ENCODE measurements at places on chromosomes 1 and 21.

GRCh38 chr21:36478941-36479340, 981 bp downstream of the CLDN14 start:
- DNase-seq, result no peak

DNA sequence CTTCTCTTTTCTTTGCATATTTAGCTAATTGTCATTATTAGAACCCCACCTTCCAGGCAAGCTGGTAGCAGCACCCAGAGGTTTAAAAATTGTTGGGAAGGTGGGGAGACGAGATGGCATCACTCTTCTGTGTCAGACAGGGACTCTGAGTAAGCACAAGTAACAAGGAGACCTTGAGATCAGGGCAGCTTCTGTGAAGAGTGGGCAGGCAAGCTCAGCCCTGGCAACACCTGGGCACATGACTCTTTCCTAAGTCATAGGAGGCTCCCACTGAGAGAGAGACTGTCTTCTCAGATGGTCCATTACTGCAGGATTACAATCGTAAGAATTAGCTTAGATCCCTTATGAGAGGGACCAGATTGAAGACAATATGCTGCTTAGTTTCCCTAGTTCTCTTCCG, 183.5 kb downstream of the BRINP2 start:
- no peak for DNase-seq

DNA sequence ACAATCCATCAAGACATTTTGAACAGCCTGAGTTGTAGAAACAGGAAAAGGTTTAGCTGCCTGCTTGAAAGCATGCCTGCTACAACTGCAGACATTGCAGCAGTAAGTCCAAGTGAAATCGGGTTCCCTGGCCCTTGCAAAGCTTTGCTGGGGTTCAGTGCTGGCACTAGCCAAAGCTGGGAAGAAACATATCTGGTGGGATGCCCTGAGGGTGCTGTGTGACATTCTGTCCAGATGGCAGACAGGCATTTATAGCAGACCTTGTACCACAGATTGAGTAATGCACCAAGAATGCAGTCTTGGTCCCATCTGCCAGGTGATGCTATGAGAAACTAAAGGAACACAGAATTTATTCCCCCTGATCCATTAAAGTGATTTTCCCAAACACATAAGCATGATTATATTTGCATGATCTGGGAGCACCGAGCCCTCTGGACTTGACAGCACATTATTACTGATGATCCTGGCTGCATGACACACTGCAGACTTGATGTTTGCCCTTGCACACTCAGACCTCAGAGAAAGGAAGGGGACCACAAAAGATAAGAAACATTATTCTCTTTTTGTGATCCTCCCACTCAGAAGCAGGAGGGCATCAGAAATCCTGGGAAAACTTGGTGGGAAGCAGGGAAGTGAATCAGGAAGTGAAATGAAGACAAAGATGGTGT, 223.7 kb upstream of the FAM78B start:
- no peak for DNase-seq

- no peak for DNase-seq
Measured at GRCh38 chr1:2201062-2201461, 6.5 kb upstream of the FAAP20 start.

GRCh38 chr1:68293609-68294366, 61.5 kb upstream of the WLS start:
- DNase-seq, result no peak

GRCh38 chr1:160997323-160998038, 23.5 kb downstream of the F11R start:
- no peak for DNase-seq

DNA sequence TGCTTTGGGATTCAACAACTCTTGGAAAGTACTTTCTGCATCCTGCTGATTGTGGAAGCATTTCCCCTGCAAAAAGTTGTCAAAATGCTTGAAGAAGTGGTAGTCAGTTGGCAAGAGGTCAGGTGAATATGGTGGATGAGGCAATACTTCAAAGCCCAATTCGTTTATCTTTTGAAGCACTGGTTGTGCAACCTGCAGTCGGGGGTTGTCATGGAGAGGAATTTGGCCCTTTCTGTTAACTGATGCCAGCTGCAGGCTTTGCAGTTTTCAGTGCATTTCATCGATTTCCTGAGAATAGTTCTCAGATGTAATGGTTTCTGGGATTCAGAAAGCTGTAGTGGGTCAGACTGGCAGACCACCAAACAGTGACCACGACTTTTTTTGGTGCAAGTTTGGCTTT, 47.6 kb upstream of the GJA5 start:
- no peak for DNase-seq

- DNase-seq, result no peak
Measured at GRCh38 chr1:150808846-150809245, 786 bp upstream of the CTSK start.

DNA sequence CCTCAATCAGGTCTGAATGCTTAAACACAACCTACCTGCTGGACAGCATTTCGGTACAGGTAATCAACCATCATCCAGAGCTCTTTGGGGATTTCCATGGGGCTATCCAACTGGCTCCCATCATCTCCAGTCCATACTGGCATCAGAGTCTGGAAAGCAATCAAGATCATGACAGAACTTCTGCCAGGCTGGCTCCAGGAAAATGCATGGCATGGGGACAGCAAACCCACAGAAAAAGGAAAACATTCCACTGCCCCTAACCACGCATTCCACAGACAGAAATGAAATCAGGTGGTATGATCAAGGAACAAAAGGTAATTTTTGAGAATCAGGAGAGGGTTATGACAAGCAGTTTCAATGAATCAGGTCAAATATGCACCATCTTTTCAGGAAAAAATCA, 9.1 kb upstream of the MTF1 start:
- no peak for DNase-seq

GRCh38 chr1:22709227-22709626, 1.4 kb upstream of the EPHB2 start:
- no peak for DNase-seq

DNA sequence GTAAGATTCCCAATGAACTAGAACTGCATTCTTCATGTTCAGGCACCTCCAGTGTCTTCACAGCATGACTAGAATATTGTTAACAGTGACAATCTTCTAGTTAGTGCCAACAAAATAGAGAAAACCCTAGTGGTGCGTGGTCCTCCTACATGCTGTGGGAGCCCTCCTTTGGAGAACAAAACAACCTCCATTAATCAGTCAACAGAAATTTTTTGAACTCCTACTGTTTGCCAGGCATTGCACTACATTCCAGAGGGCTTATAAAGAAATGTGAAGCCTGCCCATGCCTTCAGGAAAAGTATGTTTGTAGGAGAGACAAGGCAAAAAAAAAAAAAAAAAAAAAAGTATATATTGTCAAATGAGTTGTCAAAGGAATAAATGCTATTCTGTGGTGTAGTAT, 252.7 kb downstream of the LRRC40 start:
- no peak for DNase-seq

DNA sequence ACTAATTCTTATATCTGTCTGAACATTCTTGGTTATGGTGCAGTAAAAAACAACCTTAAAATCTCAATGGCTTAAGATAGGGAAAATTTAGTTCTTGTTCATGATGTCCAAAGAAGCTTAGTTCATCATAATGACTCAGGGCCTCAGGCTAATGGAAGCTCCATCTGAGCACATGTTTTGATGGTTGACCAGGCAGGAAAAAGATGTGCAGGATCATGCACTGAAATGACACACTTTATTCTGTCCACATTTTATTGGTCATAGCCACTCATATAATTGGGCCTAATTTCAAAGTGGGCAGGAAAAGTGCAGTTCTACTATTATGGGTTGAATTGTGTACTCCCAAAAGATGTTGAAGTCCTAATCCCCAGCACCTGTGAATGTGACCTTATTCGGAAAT, 198.2 kb downstream of the CENPF start:
- DNase-seq, result no peak

- no peak for DNase-seq
Measured at GRCh38 chr1:209648346-209648745, 3.9 kb downstream of the LAMB3 start.

- DNase-seq, result no peak
Measured at GRCh38 chr1:216907100-216907499, 183.9 kb upstream of the ESRRG start.

- no peak for DNase-seq
Measured at GRCh38 chr1:97271916-97272788, 550.6 kb downstream of the PTBP2 start.

- DNase-seq, result no peak
Measured at GRCh38 chr1:38690790-38691449, 168.7 kb downstream of the RRAGC start.

- DNase-seq, result no peak
Measured at GRCh38 chr1:6419804-6420453, at the start of gene HES2. Gene HES2 (minus strand): TSS chr1:6419919. CDS start chr1:6419820, 99 bp downstream.

GRCh38 chr1:5296557-5297179, 642.3 kb downstream of the AJAP1 start:
- DNase-seq, result no peak

DNA sequence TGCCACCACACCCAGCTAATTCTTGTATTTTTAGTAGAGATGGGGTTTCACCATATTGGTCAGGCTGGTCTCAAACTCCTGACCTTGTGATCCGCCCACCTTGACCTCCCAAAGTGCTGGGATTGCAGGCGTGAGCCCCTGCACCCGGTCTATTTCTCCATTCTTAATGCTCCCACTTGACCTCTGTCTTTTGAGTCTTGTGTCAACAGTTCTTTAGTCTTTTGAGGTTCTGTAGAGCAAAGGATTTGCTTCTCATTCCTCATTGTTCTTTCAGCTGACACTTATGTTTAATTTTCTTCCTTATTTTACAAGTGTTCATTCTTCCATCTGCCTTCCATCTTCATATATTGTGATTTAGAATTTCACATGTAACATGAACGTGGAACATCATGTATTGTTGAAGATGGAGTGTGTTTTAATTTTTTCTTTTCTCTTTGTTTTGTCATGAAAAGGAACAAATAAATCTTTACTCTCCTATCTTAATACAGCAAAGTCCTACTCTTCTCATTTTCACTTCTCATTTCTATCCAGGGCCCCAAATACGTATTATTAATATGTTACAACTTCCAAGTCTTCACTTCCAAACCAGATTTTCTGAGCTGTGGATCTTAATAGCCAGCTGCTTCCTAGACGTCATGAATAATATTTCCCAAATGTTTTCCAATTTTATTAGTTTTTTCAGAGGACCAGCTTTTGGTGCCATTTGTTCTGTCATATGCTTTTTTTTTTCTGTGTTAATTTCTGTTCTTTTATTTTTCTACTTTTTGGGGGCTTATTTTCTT, 16.9 kb downstream of the MTF2 start:
- DNase-seq, result no peak

DNA sequence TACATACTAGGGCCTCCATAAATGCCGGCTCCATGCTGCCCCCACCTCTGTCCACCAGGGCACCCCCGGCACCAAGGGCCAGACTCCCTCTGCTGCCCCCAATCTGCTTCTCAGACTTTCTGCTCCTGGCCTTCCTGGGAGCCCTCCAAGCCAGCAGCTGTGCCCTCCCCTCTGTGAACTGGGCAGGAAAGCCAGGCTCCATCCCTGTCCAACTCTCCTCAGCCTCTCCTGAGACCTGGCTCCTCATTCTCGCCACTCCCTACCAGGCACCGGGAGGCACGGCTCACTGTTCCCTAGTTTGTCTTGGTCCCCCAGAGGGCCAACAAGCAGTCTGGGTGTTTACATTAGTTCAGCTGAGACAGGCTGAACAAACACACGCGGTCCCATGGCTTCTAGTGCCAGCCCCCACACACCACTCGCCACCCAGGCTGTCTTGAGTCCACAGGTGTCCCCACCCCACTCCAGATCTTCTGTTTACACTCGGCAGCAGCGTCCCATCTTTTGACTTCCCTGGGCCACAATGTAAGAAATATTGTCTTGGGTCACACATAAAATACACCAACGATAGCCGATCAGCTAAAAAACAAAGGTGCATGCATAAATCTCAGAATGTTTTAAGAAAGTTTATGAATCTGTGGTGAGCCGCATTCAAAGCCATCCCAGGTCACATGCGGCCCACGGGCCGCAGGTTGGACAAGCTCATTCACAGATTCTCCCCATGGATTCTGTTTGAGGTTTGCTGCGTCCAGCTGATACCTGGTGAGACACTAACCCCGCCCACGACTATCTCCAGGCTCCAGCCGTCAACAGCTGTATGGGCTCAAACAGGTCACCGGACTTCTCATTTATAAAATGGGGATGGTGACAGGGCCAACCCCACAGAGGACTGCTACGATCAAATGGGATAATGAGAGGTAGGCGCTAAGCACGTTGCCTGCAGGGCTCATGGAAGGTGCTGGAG, 29.5 kb upstream of the ECE1 start:
- no peak for DNase-seq

- DNase-seq, result no peak
Measured at GRCh38 chr1:153963850-153964331, 554 bp upstream of the SLC39A1 start.

DNA sequence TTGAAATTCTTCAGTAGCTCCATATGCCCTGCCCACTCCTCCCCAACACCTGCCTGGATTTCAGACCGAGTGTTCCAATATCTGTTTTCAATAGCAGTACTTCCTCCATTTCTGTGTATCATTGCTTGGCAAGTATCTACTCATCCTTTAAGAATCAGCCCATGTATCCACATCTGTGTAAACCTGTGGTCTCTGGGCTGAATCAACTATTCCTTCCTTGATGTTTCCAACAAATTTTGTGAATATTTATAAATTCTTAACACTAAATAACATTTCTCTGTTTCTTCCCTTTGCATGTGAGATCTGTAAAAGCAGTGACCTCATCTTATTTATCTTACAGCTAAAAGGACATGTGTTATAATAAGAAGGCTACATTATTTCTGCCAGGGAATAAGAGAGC, 26.0 kb upstream of the UAP1 start:
- DNase-seq, result no peak

Measured in stimulated activated CD8-positive, alpha-beta memory T cell treated with anti-CD3 and anti-CD28 coated beads, Interleukin-7, amount 100 ng/mL, for 48 hours (primary cell).